Activated CD4-positive, alpha-beta memory T cell treated with anti-CD3 and anti-CD28 coated beads, Interleukin-2, amount 10 ng/mL, durations not matched to agents 7 days and 5 days (primary cell): ENCODE measurements at places on chromosomes 6 and 20. TPM values are rescaled to one million over a fixed set of nuclear protein-coding genes. Genes with fewer than 3 reads are reported as not detected.

GRCh38 chr6:154995254-154996015 is at the start of gene TIAM2:
Gene TIAM2 (plus strand): TSS chr6:154995315. CDS start chr6:155129224, 133,909 bp downstream.
- peak; percentile 37 for DNase-seq

- peak; percentile 61 for DNase-seq
Observed at GRCh38 chr6:32972353-32973143, 4.2 kb downstream of the BRD2 start.

GRCh38 chr20:3226093-3226492 is 12.9 kb downstream of the SLC4A11 start:
- DNase-seq: no peak

The RIN2 gene
- not detected for total RNA-seq

GRCh38 chr6:151702851-151703658 is 104.4 kb upstream of the ESR1 start:
- DNase-seq: no peak

- no peak for DNase-seq
Observed at GRCh38 chr6:154457046-154457713, 53.3 kb downstream of the CNKSR3 start.

The CRISP2 gene
- not detected for total RNA-seq

GRCh38 chr6:97820400-97820799 is 537.4 kb upstream of the MMS22L start:
- DNase-seq: no peak

DNA sequence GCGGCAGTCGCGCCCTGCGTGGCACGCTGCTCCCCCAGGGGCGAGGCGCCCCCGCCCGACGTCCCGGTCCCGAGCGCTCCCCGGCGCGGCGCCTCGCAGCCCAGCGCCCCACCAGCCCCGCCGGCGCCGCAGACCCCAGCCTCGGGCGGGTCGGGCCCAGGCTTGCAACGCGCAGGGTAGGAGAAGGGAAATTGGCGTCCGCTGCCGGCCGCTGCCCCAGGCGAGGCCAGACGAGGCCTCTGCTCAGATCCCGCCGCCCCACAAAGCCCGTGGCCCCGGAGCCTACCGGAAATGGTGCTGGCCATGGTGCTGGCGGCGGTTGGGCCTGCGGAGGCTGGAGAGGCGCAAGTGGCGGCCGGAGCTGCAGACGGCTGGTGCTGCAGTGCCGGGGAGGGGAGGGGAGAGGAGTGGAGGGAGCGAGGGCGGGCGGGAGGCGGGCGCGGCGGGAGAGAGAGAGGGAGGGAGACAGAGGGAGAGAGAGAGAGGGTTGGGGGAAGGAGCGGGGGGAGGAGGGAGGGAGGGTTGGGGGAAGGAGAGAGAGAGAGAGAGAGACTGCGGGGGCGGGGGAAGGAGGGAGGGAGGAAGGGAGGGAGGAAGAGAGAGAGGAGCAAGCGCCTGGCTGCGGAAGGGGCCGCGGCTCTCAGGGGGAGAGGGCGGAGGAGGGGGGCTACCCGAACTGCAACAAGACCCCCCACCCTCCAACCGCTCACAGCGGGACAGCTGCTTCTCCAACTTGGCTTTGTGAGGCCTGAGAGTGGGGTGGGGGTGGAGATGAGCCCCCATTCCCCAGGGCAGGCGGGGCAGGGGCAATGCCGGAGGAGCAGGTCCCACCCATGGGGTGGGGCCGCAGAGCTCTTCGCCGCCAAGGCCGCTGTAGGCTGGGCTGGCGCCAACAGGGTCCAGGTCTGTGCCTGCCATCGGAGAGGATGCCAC is at the start of gene STMN3:
Gene STMN3 (minus strand): TSS at position 384 of the 933 bp plus-strand sequence. CDS start 79 bp downstream, at position 305.
- peak; percentile 79 for DNase-seq

The SCUBE3 gene
- not detected for total RNA-seq

GRCh38 chr6:38279963-38280588 is 359.7 kb downstream of the BTBD9 start:
- DNase-seq: no peak

DNA sequence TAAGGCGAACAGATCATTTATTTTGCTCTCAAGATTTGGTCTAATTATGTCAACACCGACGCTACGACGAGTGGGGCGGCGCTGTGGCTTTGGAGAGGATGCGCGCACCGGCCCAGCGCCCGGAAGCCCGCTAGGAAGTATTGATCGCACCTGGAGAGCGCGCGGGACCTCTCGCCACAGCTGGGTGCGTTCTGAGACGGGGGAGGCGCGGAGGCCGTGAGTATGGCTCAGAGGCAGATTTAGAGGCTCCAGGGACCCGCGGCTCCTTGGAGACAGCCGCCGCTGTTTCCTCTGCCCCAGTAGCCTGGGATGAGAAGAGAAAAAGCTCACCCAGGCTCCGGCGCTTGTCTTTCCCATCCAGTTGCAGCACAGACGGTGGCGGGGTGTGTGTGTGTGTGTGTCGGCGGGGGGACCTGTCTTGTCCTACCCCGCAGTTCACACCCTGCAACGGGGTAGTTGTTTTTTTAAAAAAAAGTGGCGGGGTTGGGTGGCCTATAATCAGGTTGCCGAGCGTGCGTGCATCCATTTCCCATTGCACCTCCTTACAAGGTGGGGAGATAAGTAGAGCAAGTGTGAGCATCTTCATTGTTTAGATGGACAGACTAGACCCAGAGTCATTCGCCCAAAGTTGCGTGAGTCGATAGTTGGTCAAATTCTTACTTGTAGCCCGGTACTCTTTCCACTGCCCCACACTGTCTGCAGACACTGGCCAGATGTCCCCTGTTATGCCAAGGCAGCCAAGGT is 11.2 kb downstream of the TFAP2D start:
- DNase-seq: peak; percentile 19
